ENCODE measurements at places on chromosomes 12 and 14.

DNA sequence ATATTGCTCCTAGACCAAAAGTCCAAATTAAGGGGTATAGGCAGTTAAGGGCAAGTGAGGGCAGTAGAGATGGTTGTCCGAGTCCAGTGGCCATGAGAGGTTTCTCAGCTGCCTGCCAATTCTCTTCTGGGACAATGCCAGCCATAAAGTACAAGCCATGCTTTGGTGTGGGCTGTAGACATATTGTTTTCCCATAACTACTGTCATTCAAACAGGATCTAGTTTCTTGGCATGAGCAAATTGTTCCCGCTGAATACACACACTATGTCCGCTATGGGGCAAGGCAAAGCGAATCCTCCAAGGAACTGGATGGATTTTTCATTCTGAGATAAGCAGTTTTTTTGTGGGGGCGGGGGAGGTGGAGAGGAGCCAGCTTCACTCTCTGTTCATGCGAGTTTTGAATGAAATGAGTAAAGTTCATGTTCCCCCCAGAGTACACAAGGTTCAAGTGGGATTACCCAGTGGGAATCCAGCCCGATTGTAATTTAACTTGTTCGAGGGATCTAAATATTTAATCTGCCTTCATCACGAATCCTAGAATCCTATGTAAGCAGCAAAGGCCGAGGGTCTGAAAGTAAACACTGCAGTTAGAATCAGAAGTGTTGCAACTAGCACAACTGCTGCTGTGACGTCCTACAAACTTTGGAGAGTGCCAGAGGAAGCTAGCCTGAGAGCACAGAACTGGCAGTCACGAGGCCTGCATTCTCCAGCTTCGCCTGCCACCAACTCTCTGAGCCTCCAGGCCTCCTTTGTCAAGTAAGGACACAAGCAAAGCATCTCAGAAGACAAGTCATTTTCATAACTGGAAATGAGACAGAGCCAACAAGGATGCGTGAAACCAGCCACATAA, 137.0 kb downstream of the CRADD start:
- DNase-seq, result no peak

- no peak for DNase-seq
These were observed 355.8 kb downstream of the FSCB start for GRCh38 chr14:44151130-44151820.

DNA sequence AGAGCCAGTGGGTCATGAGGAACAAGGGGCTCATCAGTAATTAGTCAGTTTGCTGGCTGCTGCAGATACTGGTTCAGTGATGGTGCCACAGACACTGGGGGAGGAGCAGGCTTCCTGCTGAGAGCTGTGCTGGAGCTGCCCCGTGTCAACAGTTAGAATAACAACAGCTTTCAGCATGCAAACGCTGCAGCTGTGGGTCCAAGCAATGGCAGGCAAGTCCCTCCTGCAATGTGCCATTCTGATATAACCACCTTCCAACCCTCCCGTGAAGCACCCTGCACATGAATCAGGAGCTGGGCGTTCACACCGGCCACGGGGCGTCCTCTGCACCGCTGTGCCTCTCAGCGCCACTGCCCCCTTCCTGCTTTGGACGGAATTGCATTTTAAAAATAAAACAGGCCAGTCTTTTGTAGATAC, 258.4 kb upstream of the SFSWAP start:
- peak; percentile 62 for DNase-seq

DNA sequence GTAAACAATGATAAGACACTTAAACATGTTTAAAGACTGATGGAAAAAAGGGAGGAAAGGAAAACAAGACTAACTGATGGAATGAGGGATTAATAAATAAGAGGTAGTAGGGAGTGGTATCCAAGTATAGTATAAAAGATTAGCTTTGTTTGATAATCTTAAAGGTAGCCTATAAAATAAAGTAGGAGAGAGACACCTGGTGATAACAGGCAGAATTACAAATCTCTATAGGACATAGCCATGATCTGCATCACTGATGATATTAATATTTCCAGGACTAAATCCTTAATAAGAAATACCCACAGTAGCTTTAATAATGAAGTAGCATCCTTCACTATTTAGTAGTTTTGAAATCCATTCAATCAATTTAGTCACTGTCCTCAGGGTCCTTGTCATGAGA, 30.4 kb downstream of the DLGAP5 start:
- no peak for DNase-seq

GRCh38 chr12:23855813-23856212, 93.7 kb downstream of the SOX5 start:
- DNase-seq, result no peak

GRCh38 chr12:55938826-55939501, 8.0 kb downstream of the DGKA start:
- DNase-seq, result no peak

- DNase-seq, result no peak
These were observed 80.2 kb downstream of the ANO6 start for GRCh38 chr12:45296046-45296586.

GRCh38 chr12:92096346-92097136, 49.1 kb downstream of the BTG1 start:
- DNase-seq, result no peak

DNA sequence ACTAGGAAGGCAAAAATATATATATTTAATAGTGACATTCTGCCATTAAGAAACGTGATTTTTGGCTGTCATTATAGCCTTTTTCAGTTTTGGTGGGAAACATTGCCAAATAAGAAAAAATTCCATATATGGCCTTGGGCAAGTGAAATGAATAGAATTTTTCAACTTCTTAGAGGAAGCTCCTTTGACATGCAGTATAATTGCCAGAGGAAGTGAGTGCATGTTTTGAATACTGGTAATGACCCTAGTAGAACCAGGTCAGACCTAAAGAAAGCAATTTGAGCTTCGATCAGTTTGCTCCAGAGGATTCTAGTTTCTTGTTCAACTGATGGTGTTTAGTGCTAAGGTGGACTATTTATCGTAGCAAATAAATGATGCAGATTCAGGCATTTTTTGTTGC, 26.2 kb upstream of the TRIM9 start:
- DNase-seq, result no peak

DNA sequence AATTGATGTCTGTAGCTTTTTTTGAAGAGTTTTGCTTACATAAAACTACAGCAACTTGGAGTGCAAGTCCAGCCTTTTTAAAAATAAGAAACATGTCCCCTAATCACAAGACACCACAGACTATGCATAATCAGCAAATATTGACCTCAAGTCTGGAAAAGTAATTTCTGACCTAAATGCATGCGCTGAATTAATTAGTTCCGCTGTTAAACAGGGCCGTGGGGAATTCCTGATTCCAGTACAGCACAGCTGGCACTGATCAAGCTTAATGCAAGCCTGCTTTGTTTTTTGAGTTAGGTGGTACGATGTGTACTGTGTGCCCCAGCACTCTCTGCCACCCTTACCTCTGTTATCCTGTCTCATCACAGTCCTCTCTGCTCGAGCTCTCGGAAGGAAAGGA, 9.2 kb downstream of the MLH3 start:
- no peak for DNase-seq

DNA sequence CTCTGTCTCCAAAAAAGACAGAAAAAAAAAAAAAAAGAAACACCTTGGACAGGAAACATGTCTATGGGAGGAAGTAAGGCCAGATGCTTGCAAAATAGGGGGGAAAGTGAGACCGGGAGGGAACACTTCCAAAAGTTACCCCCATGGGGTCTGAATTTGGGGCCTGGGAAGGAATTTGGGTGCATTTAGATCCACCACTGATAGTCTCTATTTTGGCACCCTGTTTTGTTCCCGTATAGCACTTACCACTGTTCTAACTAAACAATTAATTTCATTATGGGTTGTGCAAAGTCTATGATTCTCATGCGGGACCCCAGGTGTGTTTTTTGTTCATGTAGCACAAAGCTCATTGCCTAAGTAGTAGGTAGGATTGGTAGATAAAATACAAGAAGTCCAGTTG, 1.4 kb upstream of the MLEC start:
- no peak for DNase-seq

- no peak for DNase-seq
These were observed 166.0 kb downstream of the RPS29 start for GRCh38 chr14:49420201-49420600.

DNA sequence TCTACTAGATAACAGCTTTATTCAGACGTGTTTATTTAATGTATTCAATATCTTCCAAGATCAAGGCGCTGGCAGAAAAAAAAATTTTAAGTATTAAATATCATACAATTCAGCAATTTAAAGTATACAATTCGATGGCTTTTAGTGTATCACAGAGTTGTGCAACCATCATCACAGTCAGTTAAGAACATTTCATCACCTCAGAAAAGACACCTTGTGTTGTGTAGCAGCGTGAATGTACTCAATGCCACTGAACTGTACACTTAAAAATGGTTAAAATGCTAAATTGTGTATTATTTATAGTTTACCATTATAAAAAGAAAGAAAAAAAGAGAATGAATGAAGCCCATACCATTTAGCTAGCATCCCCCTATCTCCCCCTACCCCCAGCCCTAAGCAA, 96.4 kb downstream of the RIN3 start:
- DNase-seq, result no peak

DNA sequence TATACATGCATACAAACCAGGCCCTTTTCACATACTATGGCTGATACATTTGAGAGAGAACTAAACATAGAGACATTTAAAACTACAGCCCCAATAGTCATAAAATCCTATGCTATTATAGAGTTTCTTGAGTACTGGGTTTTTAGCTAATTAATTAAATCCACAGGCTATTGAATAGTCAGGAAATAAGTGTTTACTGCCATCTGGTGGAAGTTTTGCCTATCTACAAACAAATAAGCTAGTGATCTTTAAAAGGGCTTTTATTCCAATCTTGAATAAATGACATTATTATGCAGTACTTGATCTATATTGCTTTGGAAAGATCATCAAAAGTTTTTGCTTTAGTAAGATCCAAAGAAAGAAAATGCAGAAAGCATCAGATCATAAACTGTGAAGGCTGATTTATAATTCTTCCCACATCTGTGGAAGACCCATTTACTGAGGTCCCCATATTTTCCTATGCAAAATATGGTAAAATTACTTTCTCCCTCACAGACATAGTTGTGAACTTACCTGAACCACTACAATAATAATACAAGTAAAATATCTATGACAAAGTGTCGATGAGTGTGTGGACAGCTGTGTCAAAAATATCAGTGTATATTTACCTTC, 131.3 kb downstream of the ITPR2 start:
- DNase-seq, result peak; percentile 51

DNA sequence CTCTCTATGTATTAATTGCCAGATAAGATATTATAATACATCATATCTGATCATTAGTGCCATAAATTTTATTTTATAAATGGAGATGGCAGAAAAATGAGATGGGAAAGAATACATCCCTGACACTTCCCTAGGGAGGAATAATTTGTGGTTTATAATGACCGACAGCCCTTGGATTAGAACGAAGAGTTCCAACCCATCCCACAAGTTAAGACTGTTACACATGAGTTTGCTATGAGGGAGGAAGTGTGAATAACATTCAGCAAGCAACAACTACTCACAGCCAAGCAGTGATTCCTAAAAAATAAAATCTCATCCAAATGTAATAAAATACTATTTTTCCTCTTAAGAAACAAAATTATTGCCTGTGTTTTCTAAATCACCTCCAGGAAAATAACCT, 299.0 kb downstream of the CCDC91 start:
- DNase-seq, result no peak

DNA sequence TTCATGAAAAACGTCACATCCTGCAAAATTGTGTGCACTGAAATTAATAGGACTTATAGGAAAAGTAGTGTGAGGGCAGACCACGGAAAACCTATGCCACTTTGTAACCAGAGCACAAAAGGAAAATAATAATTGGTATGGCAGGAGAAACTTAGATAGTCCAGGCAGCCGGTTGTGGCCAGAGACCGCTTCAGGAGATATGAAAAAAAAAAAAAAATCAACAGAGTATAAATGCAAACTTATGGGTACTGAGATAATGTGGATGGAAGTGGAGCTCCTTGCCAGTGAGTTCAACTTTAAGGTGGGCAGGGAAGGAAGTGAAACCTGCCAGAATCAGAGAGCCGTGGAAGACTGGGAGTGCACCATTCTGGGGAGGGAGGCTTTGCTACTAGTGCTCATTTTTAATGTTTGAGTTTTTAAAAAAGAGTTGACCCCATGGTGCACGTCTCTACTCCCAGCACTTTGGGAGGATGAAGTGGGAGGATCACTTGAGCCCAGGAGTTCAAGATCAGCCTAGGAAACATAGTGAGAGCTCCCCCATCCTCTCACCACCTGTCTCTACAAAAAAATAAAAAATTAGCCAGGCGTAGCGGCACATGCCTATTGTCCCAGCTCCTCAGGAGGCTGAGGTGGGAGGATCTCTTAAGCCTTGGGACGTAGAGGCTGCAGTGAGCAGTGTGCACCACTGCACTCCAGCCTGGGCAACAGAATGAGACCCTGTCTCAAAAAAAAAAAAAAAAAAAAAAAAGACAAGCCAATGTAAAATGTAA, 34.3 kb upstream of the METAP2 start:
- no peak for DNase-seq

DNA sequence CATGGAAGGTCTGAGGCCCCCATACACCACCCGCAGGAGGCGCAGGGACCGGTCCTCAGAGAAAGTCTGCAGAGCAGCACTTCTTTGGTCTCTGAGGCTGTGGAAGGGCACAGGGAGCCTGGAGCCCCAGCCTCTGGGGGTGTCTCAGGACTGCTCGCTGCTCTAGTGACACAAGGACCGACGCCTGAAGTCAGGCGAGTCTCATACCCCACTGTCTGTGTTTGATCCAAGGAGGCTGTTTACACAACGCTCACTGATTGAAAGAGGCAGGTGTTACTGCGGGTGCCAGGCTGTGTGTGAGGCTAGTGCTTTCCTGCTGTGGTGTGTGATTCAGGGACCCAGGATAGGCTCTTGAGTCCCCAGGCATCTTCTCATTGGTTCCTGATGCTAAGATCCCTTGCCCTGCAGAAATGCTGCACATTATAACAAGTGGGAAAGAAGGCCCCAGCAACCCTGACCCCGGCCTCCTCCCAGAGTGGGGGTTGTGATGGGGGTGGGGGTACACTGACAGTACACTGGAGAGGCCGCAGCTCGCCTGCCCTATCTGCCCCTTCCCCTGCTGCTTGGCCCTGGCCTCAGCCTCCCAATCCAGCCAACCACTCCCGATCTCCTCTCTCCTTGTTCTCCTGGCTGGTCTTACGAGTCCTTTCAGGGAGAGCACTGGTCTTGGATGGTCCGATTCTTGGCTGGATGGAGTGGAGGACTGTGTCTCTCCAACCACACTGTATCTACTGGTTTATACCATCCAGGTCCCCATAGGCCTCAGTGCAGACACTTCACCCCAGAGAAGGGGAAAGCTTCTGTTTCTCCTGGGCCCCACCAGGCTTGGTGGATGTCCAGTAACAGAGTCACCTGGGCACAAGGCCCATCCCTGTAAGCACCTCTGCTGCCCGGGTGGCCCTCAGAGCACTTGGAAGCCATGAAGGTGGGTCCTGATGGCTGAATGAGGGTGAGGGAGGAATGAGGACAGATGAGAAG, 6.6 kb downstream of the CACNA2D4 start:
- no peak for DNase-seq

Data from KBM-7 (cell line).